ENCODE measurements at places on chromosomes 1 and 21. TPM values are rescaled to one million over a fixed set of nuclear protein-coding genes. Genes with fewer than 3 reads are reported as not detected.

Gene KDF1
- 14.1 TPM for total RNA-seq

Gene XPR1
- 33.5 TPM for total RNA-seq

Gene OVAAL
- not detected for total RNA-seq

Gene CYP4B1
- total RNA-seq: 3.3 TPM

Gene FAM78B
- total RNA-seq: 1.4 TPM
